ENCODE measurements at places on chromosomes 3 and 15.

DNA sequence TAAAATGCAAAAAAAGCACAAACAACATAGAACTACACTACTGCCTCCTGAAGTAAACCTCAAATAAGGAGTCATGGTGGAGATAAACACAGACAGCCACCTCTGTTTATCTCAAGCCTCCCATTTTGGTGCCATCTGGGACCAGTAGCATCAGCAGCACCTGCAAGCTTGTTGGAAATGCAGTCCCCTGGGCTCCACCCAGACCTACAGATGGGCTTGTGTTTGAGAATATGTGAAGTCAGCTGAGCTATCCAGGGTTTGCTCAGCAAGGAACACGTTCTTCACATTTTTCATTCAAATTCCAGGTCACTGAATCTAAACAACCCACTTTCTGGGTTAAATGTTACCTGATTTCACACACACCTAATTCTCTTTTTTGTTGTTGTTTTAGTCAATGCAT is 45.5 kb downstream of the RASGRF1 start:
- DNase-seq: no peak

- no peak for DNase-seq
These were observed 16.0 kb downstream of the GOLGA8S start for GRCh38 chr15:23370578-23370977.

GRCh38 chr3:148816427-148816826 is 11.2 kb upstream of the CPB1 start:
- DNase-seq: no peak

DNA sequence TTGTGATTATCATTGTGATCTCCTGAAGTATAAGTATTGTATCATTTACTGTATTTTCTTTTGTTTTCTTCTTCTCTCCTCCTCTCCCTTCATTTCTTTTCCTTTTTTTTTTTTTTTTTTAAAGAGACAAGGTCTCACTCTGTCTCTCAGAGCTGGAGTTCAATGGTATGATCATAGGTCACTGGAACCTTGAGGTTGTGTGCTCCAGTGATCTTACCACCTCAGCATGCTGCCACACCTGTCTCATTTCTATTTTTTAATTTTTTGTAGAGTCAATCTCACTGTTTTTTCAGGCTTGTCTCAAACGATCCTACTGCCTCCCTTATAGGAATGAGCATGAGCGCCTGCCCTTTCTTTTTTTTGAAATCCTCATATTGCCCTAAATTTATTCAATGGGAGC is 23.4 kb downstream of the NMD3 start:
- no peak for DNase-seq

DNA sequence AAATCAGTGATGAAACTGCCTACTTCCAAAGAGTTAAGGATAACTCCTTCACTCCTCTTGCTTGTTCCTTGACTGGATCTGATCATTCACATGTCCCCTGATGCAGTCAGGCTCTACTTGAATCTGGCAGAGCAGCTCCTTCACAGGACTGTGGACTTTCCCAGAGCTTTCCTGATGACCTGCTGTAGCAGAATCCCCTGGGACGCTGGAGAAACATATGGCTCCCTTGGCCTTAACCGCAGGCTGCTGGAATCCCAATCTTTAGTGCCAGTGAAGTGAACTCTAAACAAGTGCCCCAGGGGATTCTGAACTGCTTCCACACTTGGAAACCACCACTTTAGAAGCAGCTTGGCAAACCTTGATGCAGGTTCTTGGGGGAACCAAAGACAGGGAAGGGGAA is 217.8 kb downstream of the CHST2 start:
- no peak for DNase-seq

DNA sequence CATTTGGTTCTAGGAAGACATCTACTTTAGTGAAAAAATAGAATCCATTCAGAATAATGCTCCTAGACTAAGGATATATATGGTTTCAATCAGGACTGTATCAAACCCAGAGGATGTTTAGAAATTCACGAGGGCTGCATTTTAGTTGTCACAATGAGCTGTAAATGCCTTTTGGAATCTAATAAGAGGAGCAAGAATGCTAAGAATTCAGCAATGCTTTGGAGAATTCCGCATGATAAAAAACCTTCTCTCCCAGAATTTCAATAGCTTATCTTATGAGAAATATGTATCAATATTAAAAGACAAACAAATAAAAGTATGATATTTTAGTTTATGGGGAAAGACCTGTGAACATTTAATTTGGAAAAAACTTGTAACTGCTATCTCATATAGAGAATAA is 885.1 kb downstream of the ZPLD1 start:
- no peak for DNase-seq

DNA sequence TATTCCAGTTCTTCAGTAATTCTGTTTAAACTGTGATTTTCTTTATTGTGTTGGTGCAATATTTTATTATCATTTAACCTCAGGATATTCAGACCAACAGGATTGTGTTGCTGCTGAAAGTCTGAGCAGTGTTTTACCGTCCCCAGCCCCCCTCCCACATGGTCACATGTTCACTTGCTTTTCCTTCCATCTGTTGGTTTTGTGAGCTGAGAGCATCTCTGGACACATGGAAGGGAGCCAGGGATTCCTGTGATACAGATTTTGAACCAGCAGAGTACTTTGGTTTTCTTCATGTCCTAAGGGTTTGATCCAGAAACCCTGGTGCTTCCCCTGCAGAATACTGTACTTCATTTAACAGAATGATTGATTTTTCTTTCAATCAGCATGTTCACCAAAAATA is 11.9 kb downstream of the ARRDC4 start:
- no peak for DNase-seq
